Suppressor macrophage treated with lipopolysaccharide for 1 hour (primary cell): ENCODE measurements at places on chromosomes 16 and 17.
A peak's percentile ranks its signal among the peaks of the same experiment; 100 is the strongest.

GRCh38 chr16:56742030-56742984 lies 12.4 kb downstream of the NUP93 start:
- DNase-seq, result peak; percentile 51

DNA sequence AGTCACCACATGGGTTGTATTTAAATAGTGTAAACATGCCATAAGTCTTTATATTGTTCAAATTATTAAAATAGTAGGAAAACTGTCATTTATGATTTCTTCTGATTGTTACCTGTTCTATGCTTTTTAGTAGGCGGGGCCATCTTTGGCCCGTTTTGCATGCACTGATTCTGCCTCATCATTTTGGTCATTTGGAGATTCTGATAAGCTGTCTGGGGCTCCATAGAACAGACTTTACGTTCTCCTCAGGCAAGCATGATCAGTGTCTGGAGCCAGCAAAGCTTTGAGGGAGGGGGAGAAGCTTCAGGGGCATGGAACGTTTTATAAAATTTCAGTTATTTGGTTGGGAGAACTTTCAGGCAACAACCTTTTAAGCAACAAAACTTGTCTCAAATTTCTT lies 8.8 kb downstream of the NDEL1 start:
- no peak for DNase-seq

- no peak for DNase-seq
Observed at GRCh38 chr17:74119049-74119580, 84.4 kb upstream of the RPL38 start.

DNA sequence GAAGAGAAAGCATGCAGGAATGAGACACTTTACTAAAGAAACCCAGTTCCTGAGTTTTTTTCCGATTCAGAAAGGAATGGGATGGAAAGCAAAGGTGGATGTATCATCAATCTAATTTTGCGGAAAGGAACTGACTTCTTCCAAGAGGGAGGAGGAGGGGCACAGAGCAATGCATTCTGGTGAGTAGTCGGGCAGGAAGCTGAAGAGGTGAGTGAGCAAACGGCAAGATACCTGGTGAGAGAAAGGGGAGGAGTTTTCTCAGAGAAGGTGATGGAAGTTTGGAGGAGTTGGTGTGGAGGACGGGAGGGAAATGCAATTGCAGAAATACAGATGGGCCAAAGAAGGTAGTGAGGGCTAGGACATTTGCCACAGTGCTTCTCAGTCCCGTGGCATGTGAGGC lies 713.2 kb downstream of the KCNJ2 start:
- DNase-seq, result no peak

DNA sequence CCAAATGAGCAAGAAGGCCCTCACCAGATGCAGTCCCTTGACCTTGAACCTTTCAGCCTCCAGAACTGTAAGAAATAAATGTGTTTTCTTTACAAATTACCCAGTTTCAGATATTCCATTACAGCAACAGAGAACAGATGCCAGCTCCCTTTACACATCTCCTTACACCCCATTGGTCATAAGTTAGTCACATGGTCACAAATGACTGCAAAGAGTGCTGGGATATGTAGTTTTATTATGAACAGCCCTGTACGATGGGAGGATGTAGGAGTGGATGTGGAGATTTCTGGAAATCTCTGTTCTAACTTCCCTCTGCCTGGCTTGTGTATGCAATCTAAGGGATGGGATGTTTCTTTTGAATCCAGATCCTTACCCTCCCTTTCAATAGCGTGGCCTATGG lies 13.3 kb upstream of the RPL38 start:
- peak; percentile 51 for DNase-seq

DNA sequence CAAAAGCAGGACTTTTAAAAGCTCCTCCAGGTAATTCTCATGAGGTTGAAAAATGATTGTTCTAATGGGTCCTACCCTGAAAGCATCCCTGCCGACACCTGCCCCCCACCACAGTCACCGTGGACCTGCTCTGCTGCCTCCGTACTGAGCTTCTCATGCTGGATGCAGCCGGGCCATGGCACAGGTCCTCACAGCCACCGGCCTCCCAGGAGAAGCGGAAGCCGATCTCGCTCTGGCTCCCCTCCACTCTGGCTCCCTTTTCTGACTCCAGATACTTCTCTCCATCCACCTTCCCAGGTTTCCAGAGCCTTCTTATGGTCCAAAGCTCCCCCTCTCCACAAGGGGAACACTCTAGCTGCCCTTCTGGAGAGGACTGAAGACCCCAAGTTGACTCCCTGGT lies 10.2 kb downstream of the RPRML start:
- DNase-seq, result no peak

- DNase-seq, result no peak
Observed at GRCh38 chr16:19392352-19392751, 25.3 kb upstream of the TMC5 start.

DNA sequence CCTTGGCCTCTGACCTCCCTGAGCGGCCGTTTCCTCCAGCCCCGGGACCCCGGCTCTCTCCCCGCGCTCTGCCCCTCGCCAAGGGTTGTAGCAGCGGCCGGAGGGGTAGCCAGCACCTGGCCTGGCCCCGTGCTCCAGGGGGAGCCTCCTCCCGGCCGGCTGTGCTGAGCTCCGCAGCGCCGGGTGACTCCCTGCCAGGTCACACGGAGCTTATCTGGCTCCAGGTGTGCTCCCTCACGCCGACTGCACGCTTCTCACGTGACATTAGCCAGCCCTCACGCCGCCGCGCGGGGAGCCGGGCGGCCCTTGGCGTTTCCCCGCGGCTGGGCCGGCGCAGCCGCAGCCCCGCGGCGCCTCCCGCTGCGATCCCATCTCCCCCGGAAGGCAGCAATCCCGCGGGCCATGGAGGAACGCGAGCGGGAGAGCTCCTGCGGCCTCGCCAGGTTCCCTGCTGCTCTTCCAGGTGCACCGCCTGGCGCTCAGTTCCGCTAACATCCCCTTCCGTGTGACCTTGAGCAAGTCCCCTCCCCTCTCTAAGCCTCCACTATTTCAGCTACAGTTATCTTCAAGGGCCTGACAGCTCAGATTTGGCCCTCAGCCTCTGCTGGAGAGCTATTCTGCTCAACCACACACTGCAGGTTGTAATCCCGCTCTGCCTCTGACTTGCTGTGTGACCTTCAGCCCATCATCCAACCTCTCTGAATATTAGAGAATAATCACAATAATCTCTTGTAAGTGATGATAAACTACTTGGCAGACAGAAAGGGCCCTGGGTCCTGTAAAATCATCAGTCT lies 3.4 kb downstream of the MYO18A start:
- DNase-seq, result no peak

GRCh38 chr17:14856176-14856575 lies 408.9 kb downstream of the PMP22 start:
- DNase-seq, result no peak

DNA sequence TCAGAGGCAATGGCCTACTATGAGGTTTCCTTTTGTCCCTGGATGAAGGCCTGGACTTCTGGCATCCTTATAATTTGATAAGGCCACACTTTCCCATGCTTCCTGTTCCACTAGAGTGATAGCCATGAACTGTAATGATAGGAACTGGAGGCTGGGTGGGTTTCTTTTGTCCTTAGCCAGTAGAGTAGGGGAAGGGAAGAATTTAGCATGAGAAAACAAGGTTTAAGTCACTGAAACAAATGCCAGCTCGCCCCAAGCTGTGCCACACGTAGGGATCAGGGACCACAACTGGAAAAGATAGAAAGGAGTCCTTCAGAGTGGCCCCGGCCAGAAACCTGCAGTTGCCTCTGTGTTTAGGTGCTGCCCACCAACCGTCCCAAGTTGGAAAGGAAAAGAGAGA lies 80.9 kb upstream of the C17orf78 start:
- no peak for DNase-seq

DNA sequence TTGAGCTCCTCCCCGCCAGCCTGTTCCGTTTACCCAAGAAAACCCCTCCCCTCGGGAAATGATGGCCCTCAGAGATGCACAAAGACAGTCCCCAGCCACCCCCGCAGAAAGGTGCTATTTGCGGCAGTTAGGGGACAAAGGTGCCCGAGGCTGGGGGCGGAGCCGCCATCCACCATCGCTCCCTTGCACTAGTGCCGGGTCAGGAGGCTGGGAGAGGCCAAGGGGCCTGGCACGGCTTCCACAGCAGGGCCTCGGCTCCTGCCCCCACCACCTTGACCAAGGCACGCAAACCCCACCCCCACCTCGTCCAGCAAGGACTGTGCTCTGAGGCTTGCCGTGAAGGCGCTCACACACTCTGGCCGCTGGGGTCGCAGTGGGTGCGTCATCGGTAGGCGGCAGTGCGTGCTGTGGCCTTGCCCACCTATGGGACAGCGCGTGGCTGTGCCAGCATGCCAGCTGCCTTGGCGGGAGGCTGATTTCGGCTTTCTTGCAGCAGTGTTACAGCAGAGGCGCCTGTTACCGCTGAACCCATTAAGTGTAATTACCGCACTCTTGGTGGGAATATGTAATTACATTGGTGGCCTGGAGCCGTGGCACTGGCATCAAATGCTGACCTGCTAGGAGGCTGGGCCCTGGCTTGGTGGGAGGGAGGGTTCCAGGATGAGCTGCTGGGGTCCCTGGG lies 31.8 kb downstream of the TPSG1 start:
- no peak for DNase-seq

DNA sequence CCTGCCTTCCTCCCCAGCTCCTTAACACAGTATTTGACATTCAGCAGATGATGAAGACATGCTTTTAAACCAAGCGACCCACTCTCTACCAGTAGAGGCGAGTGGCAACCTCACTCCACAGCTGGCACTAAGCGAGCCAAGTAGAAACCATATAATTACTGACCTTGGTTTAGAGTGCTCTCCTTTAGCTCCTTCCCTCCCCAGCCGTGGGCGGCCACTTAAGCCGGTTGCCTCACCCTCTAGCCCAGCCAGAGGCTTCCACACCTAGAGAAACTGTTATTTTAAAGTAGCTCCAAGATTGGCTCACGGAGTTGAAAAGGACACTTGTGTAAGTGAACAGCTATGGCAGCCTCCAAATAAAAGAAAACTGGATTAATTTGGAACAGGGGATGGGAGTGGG lies 109.1 kb upstream of the CRHR1 start:
- DNase-seq, result peak; percentile 39

DNA sequence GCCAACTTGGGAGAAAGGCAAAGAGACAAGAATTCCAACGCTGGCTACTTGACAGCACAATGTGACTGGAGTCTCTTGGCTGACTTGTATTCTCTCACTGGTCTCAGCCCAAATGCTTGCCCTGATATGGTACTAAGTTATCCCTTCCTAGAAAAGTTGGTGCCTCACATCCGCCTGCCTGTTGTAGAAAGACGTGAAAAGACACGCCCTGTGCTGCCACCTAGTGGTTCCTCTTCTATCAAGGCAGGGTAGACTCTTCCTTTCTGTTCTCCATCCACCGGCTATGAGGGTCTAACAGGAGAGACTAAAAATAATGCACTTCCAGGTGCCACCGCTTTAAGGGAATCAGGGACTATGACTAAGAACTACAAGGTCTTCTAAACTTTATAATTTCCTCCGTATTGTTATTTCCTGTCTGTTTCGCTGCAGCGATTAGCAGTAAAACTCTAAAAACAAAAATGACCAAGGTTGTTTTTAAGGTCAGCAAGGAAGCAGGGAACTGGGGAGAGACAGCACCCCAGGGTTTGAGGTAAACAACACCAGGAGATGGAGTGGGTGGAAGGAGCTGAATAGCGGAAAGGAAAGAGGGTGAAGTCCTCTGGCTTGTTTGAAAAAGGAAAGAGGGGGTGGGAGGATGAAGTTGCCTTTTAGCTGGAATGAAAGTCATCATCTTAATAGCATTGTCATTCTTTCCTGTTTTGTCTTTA lies 109.5 kb downstream of the YPEL2 start:
- DNase-seq, result peak; percentile 94

DNA sequence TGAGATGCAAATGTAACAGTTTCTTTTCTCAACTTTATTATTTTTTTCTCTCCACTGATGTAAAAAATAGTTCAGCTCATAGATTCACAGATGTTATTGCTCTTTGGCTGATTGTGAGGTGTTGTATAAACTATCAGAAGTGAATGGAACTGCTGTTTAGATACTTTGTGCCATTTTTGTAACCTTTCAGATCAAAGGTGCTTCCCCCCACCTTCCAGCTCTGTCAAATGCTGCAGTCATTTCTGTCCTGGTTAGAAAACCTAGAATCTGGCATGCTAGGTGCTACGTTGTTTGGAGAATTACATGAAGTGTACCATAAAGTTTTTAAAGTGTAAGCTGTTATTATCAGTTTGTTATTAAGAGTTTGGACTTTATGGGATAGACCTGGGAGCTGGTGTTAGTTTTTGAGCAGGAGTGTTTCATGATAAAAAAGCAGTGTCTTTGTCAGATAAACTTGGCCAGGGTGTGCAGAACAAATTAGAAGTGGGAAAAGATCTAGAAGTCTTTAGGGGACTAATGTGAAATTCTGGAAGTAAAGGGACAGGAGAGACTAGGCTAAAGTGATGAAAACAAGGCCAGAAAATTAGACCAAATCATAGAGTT lies 1.8 kb upstream of the WIPI1 start:
- no peak for DNase-seq

GRCh38 chr17:77393867-77394539 lies 253.2 kb downstream of the SEC14L1 start:
- no peak for DNase-seq

- no peak for DNase-seq
Observed at GRCh38 chr17:13410214-13410613, 191.5 kb downstream of the HS3ST3A1 start.

- DNase-seq, result no peak
Observed at GRCh38 chr17:43679401-43679800, 17.7 kb upstream of the MEOX1 start.

DNA sequence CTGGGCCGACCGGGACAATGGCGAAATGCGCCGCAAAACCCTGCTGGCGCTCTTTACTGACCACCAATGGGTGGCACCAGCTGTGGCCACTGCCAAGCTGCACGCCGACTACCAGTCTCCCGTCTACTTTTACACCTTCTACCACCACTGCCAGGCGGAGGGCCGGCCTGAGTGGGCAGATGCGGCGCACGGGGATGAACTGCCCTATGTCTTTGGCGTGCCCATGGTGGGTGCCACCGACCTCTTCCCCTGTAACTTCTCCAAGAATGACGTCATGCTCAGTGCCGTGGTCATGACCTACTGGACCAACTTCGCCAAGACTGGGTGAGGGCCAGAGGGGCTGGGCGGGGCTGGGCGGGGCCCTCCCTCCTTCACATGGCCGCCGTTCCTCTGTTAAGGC lies 4.3 kb upstream of the SPEM1 start:
- no peak for DNase-seq

GRCh38 chr16:90019543-90020259 lies 445 bp upstream of the DBNDD1 start:
- no peak for DNase-seq

DNA sequence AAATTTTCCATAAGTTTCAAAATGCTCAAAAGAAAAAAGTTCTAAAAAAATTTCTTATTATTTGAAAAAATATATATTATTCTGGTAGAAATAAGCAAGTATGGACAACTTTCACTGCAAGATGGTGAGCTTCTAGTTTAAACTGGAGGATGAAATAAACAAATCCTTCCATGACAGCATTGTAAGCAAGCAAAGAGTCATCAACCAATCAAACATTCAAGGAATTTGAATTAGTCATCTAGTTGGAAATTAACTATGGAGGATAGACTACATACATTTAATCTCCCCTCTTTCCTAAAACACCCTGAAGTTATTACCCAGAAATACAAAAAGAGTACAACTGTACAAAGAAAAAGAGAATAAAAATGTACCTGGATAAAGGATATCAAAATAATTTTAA lies 51.0 kb upstream of the IRX5 start:
- no peak for DNase-seq

- no peak for DNase-seq
Observed at GRCh38 chr17:45645330-45645729, 138.8 kb upstream of the CRHR1 start.
